AG09319 (cell line): ENCODE measurements at places on chromosomes 2 and 18.

DNA sequence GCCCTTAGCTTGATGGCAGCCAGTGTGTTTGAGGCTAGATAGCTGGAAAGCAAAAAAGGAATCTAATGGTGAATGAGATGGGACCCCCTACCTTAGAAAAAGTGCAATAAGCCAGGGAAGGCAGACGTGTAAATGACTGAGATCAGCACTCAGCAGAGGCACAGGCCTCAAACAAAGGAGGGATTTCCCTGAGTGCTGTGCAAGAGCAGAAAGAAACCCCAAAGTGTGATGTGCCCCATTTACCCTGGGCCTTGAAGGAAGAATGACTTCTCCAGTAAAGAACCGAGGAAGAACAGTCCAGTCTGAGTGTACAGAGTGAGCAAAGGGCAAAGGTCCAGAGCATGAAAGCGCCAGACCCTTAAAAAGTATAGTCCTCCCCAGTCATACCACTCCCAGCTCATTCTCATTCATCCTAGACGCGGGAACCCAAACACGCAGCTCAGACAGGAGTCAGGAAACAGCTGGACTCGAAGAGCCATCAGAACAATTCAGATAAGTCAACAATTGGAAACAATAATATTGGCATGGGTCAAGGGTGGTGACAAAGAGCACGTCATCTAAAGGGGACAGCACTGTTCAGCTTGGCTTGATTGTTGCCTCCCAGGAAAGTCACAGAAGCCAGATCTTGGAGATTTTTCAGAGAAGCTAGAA, 121.7 kb downstream of the INO80D start:
- DNase-seq: no peak

- no peak for DNase-seq
Measured at GRCh38 chr2:7288484-7288883, 371.3 kb downstream of the RNF144A start.

- no peak for DNase-seq
Measured at GRCh38 chr18:9135912-9136314, 668 bp upstream of the ANKRD12 start.

- DNase-seq: no peak
Measured at GRCh38 chr18:61535401-61535800, 202.2 kb downstream of the CDH20 start.

DNA sequence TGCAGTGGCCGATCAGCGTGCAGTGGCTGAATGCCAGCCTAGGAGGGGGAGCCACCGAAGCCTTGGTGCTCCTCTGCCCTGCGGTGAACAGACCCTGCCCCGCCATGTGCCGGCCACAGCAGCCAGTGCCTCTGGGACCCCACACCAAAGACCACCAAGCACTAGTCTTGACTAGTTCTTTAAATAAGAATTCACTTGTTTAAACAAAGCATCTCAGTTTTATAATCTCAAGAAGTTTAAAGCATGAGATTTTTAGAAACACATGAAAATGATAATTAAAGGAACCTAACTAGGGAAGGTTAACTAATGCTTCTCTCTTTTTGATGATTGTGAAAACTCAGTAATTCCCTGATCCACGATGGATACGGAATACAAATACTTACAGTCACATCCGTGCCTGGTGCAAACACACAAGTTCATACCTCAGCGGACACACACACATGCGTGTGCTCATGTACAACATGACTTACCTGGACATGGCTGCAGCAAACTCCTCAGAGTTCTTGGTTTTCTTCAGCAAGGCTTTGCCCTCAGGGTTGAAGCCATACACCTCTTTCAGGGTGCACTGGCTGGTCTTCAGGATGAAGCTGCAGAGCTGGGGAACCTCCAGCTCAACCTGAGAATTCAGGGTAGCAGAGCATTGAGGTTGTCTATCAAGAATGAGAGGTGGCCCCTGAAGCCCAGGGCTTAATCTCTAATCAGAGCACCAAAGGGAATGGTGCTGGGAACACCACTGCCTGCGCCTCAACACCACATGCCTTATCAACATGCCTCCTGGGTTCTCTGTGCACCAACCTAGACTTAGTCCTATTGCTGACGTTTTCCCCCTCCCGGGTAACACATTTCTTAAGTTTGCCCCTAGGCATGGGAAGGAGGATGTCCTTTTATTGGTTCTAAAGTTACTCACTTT, 3.1 kb downstream of the APOB start:
- DNase-seq: no peak

DNA sequence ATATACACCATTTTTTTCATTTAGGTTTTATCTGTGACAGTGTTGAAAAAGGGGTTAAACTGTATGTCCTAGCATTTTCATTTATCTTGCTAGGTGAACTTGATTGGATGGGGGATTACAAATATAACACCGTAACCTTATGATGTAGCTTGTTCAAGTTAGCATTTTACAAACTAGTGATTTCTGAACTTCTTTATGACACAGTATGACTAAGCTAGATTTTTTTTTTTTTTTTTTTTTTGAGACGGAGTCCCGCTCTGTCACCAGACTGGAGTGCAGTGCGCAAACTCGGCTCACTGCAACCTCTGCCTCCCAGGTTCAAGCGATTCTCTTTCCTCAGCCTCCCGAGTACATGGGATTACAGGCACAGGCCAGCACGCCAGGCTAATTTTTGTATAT, 47.1 kb downstream of the KCMF1 start:
- DNase-seq: no peak

DNA sequence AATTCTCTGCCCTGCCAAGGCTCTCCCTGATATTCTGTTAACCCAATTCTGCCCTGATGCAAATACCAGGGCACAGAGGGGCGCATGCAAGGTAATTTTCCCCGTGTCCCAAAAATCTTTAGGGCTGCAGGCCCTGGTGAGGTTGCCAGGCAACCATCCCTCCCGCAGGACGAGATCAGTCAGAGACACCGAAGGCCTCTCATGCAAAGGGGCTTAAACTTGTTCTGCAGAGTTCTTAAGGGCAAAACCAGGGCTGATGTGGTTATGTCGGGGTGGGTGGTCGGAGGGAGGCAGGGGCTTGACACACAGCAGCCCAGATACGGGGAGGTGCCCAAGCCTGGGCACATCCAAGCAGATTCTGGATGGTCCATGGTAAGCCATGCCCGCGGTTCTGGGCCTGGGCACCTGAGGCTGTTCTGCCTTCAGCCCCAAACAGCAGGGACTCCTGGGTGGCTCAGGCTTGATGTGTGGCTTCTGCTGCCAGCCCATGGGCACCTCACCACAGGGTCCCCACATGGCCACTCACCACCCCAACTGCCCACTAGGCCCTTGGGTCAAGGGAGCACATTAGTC, 27.2 kb downstream of the STEAP3 start:
- no peak for DNase-seq

GRCh38 chr18:6983366-6983765, 134.2 kb downstream of the LAMA1 start:
- no peak for DNase-seq

DNA sequence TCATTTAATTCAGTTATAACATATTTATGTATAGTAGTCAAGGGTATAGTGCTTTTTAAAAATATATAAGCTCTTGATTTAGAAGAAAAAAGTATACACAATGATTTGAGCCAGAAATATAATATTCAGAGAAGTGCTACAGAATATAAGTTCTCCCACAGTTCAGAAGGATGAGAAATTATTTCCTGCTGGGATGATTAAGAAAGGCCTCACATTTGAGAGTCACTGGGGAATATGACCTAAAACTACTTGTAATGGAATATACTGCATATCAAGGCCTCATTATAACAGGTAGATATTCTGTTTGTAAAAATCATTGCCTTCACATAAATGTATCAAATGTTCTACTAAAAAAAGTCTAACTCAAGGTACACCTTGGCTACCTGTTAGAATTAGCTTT, 203.5 kb downstream of the MBD2 start:
- no peak for DNase-seq

DNA sequence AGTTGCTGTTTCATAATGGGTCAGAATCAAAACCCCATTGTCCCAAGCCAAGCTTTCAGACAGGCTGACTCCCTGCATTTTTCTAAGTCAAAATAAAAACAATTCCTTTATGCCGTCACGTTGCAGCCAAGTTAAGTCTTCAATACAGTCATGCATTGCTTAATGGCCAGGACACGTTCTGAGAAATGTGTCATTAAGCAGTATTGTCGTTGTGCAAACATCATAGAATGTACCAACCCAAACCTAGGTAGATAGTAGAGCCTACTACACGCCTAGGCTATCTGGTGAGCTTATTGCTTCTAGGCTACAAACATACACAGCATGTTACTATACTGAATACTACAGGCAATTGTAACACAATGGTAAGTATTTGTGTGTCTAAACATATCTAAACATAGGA, 160.4 kb upstream of the FOSL2 start:
- no peak for DNase-seq

DNA sequence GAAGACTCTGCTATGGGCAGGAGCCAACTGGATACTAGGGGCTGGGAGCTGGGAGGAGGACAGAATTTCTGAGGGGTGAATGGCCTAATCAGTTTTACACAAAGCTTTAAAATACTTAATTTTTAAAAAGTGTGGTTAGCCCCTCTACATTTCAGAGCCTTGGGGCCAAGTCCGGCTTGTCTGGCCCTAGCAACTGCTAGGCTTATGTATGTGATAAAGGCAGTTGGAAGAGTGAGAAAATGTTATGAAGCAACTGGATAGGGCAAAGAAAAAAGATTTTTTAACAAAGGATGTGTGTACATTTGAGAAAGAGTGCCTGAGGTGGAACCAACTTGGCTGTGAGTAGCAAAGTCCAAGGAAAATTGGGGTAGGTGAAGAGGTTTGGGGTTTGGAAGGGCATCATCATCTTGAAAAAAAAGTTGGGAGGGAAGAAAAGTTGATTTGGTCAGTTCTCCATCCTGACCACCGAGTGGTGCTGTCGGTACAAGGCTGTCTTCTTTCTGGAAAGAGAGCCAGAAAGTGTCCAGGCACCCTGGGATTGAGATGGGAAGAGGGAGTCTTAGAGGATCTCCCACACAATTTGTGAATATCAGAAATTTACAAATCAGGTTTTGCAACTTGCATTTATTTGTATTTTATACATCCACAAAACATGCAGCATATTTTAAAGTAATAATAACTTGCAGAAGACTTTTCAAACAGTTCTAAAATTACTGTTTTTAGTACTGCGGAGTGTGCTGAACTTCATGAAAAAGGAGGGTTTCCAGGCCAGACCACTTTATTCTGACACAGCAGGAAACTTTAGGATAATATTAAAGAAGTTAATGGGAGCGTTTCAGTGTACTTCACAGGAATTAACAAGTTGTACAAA, 10.5 kb upstream of the CDK15 start:
- DNase-seq: no peak

DNA sequence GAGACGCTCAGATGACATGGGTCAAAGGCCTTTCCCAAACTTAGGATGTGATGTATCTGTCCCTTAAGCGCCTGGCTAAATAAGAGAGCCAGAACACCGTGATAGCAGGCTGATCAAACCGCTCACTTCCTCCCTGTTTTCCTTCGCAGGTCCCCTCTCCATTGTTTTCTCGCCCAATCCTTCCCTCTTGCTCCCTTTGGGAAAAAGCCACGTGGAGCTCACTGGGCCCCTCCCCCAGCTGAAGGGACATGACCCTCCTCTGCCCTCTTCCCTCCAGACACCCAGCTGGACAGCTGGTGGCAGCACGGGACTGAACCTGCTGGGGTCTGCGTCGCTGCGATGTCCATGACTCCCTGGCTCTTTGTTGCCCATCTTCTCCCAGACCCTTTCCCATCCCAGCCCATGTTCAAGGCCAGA, 201.7 kb downstream of the TNS1 start:
- no peak for DNase-seq

GRCh38 chr2:168536925-168537466, 80.9 kb downstream of the CERS6 start:
- DNase-seq: no peak

DNA sequence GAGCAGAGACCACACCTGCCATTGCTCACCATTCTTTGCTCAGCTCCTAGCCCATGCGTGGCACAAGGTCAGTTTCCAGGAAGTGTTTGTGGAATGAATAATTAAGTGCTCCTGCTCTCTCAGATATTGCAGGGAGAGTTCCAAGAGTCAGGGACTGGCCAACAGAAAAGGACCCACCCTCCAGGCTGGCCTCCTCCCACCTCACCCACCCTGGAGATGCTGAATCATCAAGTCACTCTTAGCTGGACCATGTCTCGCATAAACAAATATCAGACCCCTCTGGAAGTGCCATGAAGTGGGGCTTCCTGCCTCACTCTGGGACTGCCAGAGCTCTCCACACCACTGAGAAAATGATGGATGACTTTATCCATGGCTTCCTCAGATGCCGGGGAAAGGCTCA, 256.0 kb downstream of the TNS1 start:
- DNase-seq: no peak

GRCh38 chr2:190572246-190572645, 37.7 kb upstream of the NEMP2 start:
- DNase-seq: no peak

DNA sequence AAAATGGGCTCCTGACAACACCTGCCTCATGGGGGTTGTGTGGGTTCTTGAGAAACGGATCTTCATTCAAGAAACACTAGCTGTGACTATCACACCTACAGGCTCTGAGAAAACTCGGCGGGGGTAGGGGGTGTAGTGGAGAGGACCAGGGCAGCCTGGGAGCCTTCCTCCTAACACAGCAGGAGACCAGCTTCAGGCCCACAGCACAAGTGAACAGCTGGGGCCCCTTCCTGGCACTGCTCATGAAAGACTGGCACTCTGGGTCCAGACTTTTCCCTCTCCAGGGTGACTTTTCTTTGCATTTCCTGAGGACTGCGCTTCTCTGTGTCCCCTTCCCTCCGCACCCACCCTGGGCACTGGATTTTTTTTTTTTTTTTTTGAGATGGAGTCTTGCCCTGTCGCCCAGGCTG, 7.2 kb upstream of the SEMA4C start:
- DNase-seq: no peak

GRCh38 chr2:235977445-235977844, 190.7 kb downstream of the GBX2 start:
- no peak for DNase-seq

- DNase-seq: peak; percentile 31
Measured at GRCh38 chr18:35371412-35372195, 5.5 kb downstream of the ZNF396 start.

DNA sequence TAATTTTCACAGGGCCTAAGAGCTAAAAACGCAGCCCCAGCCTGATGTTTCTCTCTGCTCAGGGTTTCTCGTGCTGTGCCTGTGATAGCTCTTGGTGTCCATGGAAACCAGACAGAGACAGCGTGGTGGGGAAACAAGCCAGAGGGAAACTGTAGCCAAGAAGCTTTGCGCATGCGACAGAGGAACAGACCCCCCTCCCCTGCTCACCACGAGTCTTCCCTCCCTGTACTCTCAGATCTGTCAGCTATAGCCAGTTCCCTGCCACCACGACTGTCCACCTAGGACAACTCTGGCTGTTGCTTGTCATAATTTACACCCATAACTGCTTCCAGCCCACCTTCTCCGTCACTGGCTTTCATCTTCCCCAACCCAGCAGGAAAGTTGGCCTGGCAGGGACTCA, 13.2 kb upstream of the DNAJC27 start:
- no peak for DNase-seq
